WTC11 (cell line): ENCODE measurements at places on chromosomes 3 and 15. TPM values are rescaled to one million over a fixed set of nuclear protein-coding genes. Genes with fewer than 3 reads are reported as not detected.

DUOXA2 gene
- total RNA-seq: 0.11 TPM in 1 of 3 replicates, not detected in the others

DNA sequence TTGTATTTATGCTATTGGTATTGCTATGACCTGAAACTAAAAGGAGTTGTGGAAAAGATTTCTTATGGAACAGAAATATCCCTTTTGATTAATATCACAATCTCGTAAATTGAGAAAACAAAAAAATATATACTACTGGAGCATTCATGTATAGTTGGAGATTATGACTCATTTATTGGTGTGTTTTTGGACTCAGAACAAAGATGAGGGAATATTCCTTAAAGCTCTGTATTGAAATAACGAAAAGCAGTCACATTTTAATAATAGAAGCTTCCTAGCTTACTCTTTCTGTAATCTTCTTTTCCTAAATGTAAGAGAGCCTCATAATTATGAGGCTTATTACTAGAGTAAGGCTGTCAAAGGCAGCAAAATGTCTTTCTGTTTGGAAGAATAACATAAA, 14.3 kb downstream of the CTNNB1 start:
- peak overlapping the region; percentile 1; the same call in 1 of the 2 replicates for H3K4me3 ChIP-seq
- H3K4me1 ChIP-seq: peaks cover 75% of the 10 kb centered on the region
- no peaks in the 10 kb centered on the region for H3K27me3 ChIP-seq
- DNase-seq: no peak
- H3K36me3 ChIP-seq: peaks cover 6% of the 10 kb centered on the region
- no peak overlapping the region for H3K27ac ChIP-seq

DNA sequence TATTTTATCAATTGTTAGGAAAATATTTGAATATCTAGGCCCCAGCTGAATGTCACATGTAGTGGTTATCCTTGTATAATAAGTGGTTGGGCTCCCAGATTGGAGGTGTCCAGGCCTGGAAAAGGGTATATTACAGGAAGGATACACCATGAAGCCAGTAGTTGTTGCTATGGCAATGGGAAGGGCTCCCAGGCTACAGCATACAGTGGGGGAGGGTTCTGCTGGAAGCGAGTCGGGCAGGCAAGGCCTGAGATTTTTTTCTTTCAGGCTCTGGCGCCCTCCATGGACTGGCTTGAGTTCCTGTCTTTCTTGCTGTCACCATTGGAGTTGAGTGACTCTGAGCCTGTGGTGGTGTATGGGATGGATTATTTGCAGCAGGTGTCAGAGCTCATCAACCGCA, 8.9 kb downstream of the ECE2 start:
- peak; percentile 80 for DNase-seq
- no peaks in the 10 kb centered on the region for H3K36me3 ChIP-seq
- peaks cover 6% of the 10 kb centered on the region for H3K27me3 ChIP-seq
- H3K27ac ChIP-seq: no peak overlapping the region
- H3K4me3 ChIP-seq: no peak overlapping the region
- H3K4me1 ChIP-seq: peaks cover 5% of the 10 kb centered on the region; the same call in 1 of the 2 replicates

GRCh38 chr3:155753038-155753639, 8.3 kb upstream of the PLCH1 start:
- no peak for DNase-seq
- H3K27ac ChIP-seq: no peak overlapping the region
- H3K27me3 ChIP-seq: no peaks in the 10 kb centered on the region
- no peak overlapping the region for H3K4me3 ChIP-seq
- H3K36me3 ChIP-seq: no peaks in the 10 kb centered on the region

CCDC191 gene
- total RNA-seq: 1.6 to 1.7 TPM (median 1.7 TPM) in 3 replicates

DNA sequence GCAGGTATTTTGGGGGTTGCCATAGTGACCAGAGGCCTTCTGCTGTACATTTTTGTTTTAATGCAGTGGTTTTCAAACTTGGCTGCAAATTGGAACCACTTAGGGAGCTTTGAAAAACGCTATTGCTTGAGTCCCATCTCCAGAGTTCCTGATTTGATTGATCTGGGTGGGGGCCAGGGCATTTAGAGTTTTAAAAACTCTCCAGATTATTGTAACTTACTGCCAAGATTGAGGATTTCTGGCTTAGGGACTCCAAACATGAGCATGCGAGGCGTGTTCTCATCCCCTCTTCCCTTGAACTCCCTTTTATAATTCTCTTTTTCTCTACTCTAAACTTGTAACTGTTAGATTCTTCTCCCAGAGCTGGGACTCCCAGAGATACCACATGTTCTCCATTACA, 340.8 kb upstream of the SUCLG2 start:
- H3K36me3 ChIP-seq: no peaks in the 10 kb centered on the region
- peaks cover 10% of the 10 kb centered on the region for H3K4me1 ChIP-seq
- no peak for DNase-seq
- H3K27ac ChIP-seq: no peak overlapping the region
- peaks cover 52% of the 10 kb centered on the region for H3K27me3 ChIP-seq

RYR3 gene
- total RNA-seq: 0.92 to 1.4 TPM (median 1.2 TPM) in 3 replicates

NOP10 gene
- total RNA-seq: 220 to 234 TPM (median 227 TPM) in 3 replicates
